ENCODE measurements at places on chromosomes 11 and 22. TPM values are rescaled to one million over a fixed set of nuclear protein-coding genes. Genes with fewer than 3 reads are reported as not detected.

MMP13 gene
- not detected for total RNA-seq

APOBEC3G gene
- total RNA-seq = 9.2 TPM

PPP2R5B gene
- total RNA-seq = 21.6 TPM

TPBGL gene
- 0.51 TPM for total RNA-seq

GLYAT gene
- not detected for total RNA-seq

JAML gene
- not detected for total RNA-seq

OR51E1 gene
- not detected for total RNA-seq

OR51B4 gene
- total RNA-seq = not detected

TPH1 gene
- total RNA-seq = not detected

KRTAP5-9 gene
- not detected for total RNA-seq
